MV-4-11 (cell line): ENCODE measurements at places on chromosomes 1 and 21.

DNA sequence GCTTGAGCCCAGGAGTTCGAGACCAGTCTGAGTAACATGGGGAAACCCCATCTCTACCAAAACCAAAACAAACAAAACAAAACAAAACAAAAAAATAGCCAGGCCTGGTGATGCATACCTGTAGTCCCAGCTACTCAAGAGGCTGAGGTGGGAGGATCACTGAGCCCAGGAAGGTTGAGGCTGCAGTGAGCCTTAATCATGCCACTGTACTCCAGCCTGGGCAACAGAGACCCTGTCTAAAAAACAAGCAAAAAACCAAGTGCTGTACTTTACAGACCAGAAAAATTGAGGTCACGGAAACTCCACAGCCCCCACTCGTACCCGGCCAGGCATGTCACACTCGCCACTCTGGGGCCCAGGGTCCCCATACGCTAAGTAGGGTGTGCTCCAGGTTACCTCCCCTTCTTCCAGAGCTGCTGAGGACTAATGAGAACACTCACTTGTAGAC lies 22.9 kb downstream of the ATP2B4 start:
- DNase-seq, result no peak

DNA sequence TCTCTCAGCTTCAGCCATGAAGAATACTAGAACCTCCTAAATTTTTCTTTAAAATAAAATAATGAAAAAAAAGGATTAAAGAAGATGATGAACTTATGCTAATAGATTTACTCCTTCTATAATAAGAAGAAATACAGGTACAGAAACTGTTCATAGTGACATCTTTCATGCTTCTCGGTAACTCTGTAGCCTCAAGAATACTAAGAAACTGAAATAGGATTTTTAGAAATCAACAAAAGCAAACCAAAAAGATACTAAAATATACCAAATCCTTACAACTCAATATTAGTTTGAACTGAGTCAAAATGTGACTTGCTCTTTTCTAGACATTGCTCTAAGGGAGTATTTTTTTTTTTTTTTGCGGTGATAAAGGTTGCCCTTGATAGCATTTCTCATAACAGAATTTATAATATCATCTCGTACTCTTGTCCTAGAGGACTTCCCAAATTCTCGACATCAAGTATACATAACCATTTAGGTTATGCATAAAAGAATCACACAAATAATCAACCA lies 42.8 kb downstream of the ZZZ3 start:
- DNase-seq, result no peak

- no peak for DNase-seq
These were observed 37.7 kb upstream of the IPO9 start for GRCh38 chr1:201791051-201791778.

DNA sequence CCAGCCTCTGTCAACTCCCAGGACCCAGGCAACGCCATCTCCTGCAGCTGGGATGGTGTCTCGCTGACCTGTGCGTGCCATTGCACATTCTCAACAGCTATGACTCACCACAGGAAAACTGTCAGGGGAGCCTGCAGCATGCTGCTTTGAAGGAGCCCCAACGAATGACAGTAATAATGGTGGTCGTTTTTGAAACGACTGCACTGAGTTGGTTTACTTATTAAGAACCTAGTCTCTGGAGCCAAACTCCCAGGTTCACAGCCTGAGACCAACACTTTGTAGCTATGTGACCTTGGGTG lies 21.6 kb downstream of the TCEA3 start:
- DNase-seq, result peak; percentile 54

DNA sequence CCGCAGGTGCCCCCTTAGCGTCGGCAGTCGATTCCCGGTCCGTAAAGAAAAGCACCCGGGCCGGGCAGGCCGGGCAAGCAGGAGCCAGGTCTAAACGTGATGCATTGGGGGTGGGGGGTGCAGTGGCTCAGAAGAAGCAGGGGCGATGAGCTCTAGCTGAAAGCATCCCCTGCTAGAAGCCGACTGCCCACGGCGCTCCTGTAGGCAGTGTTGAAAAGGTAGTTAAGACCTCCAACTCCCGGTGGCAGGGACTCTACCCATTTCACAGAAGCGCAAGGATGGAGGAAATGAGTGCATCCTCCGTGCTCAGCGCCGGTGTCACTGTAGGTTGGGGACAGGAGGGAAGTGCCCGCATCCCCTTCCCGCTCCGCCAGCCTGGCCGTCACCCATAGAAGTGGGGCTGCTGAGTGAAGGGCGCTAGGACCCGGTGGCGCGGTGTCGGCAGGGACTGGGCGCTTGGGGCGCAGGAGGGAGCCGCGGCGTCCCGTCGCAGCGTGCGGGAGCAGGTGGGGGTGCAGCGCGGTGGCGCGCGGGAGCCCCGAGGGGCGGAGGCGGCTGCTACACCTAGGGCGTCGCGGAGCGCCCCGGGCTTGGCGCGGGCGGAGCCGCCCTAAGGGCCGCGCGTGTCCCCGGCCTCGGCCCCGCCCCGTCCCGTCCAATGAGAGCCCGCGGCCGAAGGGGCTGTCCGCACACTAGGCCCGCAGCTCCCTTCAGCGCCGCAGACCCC lies at the start of gene WNT2B:
Gene WNT2B, plus strand, starts transcription at position 688 of the 727 bp plus-strand sequence. CDS start 298 bp downstream, outside the sequence.
- DNase-seq, result no peak

GRCh38 chr21:37462087-37462861 lies 95.7 kb downstream of the DYRK1A start:
- no peak for DNase-seq

DNA sequence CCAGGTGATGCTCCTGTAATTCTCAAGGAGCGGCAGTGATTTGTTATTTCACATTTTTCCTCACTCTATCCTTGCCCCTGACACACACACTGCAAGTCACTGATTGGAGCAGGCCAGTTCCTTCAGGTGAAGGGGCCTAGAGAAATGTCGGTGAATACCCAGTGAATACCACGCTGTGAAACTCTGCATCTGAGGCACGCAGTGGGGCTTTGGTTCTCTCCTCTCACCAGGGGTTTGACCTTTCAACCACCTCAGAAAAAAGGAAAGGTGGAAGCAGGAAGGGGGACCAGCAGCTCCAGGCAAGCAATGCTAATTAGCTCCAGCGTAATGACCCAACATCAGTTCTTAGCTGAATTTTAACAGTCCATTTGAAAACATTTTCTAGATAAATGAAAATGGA lies 532 bp upstream of the FAM177B start:
- no peak for DNase-seq

DNA sequence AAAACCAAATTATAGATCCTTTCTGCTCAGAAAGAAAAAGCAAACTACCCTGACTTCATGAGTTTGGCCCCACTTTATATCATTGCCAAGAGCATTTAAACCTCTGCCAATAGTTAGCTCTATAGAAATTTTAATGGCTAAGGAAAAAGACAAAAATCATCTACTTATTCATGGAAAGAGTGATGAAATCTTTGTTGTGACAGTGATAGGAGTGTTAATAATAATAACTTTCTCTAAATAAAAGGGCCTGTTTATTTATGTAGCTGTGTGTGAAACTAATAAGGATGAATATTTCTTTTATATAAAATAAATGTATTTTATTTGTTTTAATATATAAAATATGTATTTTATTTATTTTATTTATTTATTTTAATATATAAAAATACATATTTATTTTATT lies 6.4 kb downstream of the CHODL start:
- no peak for DNase-seq

DNA sequence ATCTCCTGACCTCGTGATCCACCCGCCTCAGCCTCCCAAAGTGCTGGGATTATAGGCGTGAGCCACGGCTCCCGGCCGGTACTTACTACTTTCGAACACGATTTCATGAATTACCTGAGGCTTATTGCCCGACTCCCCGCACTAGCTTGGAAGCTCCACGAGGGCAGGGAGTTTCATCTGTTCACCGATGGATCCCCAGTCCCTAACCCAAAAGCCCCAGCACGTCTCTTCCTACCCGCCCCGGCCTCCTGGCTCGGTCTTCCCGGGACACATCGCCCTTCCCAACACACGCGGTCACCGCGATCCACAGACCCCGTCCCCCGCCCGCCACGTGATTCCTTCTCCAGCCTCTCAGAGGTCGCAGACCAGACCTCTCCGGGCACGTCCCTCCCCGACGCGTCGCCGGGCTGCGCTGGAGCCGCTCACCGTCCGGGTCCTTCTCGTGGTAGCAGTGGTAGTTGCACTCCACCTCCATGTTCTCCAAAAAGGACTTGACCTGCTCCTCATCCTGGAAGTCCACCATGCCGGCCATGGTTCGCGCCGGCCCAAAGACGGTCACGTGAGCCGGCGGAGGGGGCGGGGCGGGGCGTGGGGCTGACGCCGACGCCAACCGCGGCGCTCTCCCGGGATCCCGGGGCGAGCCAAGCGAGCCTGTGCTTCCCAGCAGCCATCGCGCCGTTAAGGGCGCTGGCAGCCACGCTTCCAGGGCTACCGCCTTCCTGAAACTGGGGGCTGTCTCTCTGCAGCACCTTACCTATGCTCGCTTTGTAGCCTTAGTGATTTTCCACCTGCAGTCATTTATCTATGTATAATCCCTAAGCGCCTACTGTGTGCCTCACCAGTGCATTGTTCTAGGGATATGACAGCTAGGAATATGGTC lies at the start of gene COA7:
Gene COA7, minus strand, starts transcription at position 553 of the 880 bp plus-strand sequence. Its CDS starts 21 bp downstream, at position 532.
- DNase-seq, result peak; percentile 68

GRCh38 chr1:184900507-184900906 lies 73.8 kb downstream of the NIBAN1 start:
- no peak for DNase-seq

- DNase-seq, result no peak
These were observed 10.2 kb downstream of the PHGDH start for GRCh38 chr1:119721896-119722295.

DNA sequence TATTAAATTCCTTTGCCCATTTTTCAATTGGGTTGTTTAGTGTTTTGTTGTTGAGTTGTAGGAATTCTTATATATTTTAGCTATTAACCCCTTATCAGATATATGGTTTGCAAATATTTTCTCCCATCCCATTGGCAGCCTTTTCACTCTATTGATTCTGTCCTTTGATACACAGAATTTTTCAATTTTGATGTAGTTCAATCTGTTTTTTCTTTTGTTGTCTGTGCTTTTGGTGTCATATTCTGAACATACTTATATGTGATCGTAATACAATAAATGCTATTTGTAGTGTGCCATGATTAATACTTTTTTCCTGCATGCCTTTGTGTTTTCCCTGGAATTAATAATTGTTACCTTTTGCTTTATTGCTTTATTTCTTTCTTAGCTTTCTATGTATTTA lies 7.8 kb upstream of the LRP8 start:
- no peak for DNase-seq

DNA sequence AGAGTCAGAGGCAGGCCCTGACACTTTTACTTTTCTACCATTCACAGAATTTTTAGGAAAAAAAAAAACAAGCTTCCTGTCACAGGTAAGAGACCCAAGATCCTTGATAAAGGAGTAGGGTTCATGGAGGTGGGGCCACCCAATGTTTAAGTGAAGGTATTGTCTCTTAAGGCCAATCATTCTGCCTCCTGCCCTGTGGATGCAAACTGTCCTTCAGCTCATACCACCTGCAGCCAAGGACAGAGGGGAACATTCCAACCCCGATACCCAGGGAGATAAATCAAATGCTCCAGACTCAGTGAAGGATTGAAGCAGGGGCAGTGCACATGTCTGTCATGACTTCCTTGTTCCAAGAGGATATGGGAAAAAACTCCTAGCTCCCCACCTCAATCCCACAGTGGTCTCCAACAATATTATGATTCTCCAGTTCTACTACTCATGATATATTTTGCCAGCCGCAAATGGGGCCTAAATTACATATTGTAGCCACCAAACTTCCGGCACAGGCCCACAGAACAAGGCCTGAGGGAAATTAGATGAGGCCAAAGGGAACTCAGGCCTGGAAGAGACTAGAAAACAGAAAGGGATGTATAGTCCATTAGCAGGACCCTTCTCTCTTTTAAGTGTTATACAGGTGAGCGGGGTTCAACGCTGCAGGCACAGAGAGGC lies 59.5 kb downstream of the TRABD2B start:
- no peak for DNase-seq

GRCh38 chr1:106676021-106676420 lies 380.5 kb upstream of the PRMT6 start:
- peak; percentile 8 for DNase-seq

DNA sequence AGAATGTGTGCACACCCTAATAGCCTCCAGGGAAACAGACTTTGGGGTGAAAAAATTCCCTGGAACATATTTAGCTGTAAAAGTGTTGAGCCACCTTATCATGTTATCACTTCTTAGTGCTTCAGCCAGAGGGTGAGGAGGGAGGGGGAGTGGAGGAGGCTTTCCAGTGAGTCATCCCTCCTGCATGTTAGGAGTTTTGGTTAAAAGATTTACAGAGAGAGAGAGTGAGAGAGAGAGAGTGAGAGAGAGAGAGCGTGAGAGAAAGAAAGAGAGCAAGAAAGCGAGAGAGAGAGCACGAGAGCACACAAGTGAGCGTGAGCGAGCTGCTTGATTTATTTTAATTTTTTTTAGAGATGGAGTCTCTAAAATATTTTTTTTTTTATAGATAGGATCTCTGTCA lies 13.5 kb upstream of the CACNA1E start:
- peak; percentile 44 for DNase-seq

DNA sequence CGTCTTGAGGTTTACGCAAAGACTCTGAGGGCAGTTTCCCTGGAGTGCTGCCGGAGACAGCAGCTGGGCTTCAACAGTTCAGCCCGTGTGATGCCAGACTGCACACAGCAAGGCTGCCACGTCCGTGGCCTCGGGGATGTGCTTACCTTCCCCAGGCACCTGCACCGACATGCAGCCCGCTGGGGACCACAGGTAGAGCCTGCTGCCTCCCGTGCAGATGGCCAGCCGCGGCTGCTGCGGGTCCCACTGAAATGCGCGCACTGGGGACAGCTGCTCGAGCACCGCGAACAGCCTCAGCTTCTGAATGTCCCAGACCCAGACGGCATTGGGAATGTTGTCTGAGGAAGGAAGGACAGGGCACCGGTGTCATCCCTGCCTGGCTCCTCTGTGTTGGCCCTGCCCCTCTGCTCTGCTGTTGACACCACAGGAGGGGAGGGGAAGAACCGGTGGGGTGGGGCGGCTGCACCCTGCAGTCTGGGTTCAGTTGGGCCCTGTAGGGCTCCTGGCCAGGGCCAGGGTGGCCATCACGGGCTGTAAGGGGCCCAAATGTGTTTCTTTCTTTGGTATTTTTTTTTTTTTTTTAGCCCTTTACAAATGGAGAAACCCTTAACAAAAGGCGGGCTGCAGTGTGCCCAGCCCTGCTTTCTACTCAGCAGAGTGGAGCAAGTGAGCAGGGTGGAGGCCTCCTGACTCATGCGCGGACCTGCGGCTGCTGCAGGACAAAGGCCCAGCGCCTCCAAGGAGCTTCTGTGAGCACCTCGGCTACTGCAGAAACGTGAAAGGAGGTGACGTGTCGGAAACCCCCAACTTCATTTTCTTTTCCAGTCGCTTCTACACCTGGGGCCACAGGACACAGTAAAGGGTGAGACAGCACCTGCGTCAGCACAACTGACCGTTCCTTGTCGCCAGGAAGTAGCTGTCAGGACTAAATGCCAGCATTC lies 6.8 kb downstream of the TPRG1L start:
- DNase-seq, result no peak

DNA sequence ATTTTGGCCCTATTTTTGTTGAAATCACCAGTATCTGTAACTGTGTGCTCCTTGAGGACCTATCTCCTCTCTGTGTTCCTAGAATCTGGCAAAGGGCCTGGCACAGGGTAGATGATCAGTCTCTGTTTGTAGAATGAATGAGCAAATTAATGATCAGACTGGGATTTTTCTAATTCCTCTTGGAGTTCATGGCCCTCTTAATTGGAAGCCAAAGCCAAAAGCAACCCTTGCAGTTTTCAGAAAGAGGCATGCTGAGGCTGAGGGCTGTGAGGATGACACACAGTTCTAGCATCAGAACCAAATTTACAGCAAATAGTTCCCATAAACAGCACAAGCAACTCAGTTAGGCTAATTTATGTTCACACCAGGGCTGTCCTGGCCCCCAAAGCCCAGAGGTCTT lies 111.1 kb upstream of the BEND5 start:
- DNase-seq, result no peak

GRCh38 chr1:41259221-41259620 lies 17.1 kb upstream of the SCMH1 start:
- DNase-seq, result no peak

- no peak for DNase-seq
These were observed 66.0 kb upstream of the BACH1 start for GRCh38 chr21:29232530-29233255.
